ENCODE measurements at places on chromosomes 12 and 14. TPM values are rescaled to one million over a fixed set of nuclear protein-coding genes. Genes with fewer than 3 reads are reported as not detected.

TTC6 gene
- not detected for total RNA-seq

DNA sequence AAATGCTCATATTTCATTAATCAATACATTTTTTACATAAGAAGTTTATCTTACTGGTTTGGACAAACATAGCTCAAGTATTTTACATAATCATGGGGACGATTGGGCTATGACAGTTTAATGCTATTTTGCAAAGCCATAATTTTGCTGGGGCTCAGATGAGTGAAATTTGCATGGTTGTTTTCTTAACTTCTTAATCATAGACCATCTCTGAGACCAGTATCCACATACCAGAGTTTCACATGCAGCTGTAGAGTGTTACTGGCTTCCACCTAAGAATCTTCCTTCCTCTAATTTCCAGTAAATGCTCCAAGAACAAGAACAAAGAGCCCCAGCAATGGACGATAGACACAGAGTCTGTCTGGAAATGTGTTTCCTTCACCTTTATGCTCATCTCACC lies 303.0 kb upstream of the TMEM132C start:
- no peak for DNase-seq

- no peak for DNase-seq
Observed at GRCh38 chr14:21902561-21903181, 229.1 kb upstream of the OR4E1 start.

- no peak for DNase-seq
Observed at GRCh38 chr12:28620281-28620680, 430.0 kb downstream of the CCDC91 start.

GRCh38 chr12:32501835-32502333 lies 102.5 kb downstream of the FGD4 start:
- no peak for DNase-seq

All from left ventricle myocardium superior (tissue), 1 donor.